Central memory CD8-positive, alpha-beta T cell (primary cell): ENCODE measurements at places on chromosomes 4 and X.

GRCh38 chr4:57109847-57110639 lies at the start of gene IGFBP7:
TSS of gene IGFBP7 (minus strand) at chr4:57110385. CDS start at chr4:57110351, 34 bp downstream.
- no peak for DNase-seq

- DNase-seq: no peak
These were observed 10.2 kb downstream of the NAT8L start for GRCh38 chr4:2069161-2069971.

DNA sequence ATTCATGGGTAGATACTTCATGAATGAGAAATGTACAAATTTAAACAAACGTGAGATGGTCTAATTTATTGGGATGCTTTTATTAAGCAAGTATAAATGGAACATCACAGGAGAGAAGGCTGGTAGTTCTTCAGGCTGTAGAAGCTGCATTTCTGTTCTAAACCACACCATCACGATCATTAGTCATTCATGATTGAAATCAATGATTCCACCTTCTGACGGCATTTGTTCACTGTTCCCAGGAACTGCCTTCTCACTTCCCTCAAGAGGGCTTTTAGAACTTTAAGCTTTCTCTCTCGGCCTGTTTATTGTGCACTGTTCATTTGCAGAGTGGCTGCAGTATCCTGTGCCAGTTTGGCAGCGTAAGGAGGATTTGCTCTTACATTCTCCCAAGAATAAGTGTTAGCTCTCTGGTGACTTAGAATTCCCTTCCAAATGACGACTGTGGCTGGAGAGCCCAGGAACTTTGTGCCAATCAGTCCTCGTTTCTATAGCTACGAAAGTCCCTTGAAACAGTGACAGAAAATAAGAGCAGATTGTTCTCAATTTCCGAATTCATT lies 54.7 kb downstream of the MFAP3L start:
- no peak for DNase-seq

GRCh38 chrX:152588206-152588605 lies 49.5 kb upstream of the GABRQ start:
- no peak for DNase-seq

DNA sequence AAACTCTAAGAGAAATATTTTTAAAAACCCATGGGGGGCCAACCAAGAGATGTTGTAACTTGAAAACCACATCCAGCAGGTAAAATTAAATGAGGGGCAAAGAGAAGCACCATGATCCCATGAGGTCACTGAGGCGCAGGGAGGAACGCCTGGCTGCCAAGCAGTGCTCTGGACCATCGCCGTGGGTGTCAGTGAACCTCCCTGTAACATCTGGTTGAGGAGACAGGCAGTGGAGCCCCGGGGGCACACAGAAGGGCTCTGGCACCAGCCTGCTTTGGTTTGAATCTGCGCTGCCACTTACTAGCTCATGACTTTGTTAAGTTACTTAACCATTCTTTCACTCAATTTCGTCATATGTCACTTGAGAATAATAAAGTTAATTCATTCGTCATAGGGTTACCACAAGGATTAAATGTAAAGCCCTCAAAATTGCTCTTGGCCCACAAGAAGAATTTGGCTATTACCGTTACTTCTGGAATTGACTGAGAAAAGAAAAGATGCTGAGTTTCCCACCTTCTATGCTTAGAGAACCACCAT lies 41.6 kb upstream of the SLC25A4 start:
- DNase-seq: no peak

GRCh38 chrX:69028006-69028760 lies 137.1 kb downstream of the PJA1 start:
- no peak for DNase-seq

DNA sequence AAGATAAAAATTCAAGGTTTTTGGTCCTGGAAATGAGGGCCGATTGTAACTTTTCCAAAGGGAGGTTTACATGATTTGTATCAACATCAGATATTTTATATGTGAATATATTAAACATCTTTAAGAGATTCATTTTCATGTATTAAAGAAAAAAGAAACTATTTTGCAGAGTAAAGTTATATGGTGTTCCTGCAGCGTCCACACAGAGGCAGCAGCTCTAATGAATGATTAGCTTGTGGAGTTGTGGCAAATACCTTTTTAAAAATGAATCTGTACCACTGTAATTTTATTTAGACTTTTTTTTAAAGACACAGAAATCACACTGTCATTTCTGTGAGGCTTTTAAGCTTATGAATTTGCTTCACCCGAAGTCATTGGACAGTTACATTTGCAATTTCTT lies 25.6 kb upstream of the FHDC1 start:
- DNase-seq: no peak

- no peak for DNase-seq
These were observed 4.5 kb upstream of the CXCL9 start for GRCh38 chr4:76011700-76012387.

DNA sequence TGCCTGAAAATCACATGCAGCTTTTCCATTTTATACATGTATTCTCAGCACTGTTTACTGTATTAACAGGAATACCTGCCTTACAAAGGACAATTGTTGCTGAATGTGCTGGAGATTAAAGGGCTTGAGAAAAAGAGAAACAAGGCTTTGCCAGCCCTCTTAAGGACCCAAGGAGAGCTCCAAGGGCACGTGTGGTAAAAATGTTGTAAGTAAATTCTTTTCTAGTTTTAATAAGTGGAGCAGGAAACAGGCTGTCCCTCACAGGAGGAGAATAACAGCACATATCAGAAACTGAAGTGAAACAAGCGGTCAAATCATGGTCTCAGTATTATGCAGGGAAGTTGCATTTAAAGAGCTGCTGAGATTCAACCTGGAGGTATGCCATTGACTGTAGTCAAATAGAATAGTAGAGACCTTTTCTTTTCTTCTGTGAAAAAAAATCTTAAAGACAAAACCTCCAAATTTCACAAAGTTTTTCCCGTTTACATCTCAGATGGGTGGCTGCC lies 18.5 kb downstream of the IGFBP7 start:
- DNase-seq: no peak

DNA sequence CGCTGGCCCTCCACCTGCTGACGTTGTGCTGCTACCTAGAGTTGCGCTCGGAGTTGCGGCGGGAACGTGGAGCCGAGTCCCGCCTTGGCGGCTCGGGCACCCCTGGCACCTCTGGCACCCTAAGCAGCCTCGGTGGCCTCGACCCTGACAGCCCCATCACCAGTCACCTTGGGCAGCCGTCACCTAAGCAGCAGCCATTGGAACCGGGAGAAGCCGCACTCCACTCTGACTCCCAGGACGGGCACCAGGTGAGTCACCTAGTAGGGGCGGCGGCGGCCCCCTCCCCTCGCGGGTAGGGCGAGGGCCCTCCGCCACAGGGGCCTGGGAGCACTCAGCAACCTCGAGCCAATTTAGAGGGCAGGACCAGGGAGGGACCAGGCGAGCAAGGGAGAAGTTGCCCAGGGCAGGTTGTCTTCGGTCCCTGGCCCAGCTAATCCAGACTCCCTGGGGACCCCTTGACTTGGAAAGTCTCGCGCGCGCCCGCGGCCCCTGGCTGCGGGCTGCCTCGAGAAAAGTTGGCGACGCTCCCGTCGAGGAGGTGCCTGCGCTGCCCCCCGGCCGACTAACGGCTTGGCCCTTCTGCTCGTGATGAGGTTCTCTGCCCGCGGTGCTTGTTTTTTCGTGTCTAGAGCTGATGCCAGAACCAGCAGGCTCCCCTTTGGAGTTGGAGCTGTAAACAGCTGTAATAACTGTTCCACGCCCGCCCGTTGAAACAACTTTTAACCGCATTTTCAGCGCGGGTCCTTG lies 717 bp downstream of the EDA start:
- no peak for DNase-seq

DNA sequence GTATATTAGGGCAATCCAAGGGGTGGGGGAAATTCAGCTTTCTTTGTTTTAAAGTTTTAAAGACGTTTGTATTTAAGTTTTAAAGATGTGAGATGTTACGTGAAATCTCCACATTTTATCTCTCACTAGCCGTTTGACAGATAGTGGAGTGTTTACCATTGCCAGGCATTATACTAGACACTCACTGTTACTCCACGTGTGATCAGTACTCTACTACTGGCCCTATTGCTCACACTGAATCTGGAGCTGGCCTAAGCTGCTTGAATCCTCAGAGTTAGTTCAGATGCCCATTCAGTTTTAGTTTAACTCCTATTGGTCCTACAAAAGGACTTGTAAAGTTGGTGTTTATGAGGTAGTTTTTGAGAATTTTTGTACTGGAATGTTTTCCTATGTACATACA lies 4.5 kb downstream of the ADAD1 start:
- DNase-seq: no peak

- no peak for DNase-seq
These were observed at the start of gene SMIM10 for GRCh38 chrX:134990801-134991481. TSS of gene SMIM10 (plus strand) at chrX:134990991. CDS start at chrX:134991096, 105 bp downstream.

GRCh38 chrX:42000836-42001235 lies 77.5 kb upstream of the CASK start:
- DNase-seq: no peak

GRCh38 chr4:139740531-139741041 lies 75.0 kb downstream of the MGST2 start:
- DNase-seq: no peak

DNA sequence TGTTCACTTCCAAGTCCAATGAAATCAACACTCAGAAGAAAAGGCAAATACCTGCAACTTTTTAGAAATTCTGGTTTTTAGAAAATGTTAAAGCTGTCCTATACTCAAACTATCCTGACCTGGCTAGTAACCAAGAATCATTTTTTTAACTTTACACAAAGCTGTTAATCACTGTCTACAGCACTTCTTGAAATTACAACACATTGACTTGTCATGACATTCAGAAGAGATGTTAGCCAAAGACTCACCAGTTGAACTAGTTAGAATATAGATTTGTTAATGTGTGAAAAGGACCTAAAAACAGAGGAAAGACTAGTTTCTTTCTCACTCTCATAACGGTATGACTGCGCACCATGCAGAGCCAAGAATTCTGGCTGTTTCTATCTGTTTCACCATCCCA lies 98.8 kb downstream of the COX18 start:
- DNase-seq: no peak

GRCh38 chr4:6184169-6184568 lies 16.2 kb downstream of the JAKMIP1 start:
- no peak for DNase-seq

DNA sequence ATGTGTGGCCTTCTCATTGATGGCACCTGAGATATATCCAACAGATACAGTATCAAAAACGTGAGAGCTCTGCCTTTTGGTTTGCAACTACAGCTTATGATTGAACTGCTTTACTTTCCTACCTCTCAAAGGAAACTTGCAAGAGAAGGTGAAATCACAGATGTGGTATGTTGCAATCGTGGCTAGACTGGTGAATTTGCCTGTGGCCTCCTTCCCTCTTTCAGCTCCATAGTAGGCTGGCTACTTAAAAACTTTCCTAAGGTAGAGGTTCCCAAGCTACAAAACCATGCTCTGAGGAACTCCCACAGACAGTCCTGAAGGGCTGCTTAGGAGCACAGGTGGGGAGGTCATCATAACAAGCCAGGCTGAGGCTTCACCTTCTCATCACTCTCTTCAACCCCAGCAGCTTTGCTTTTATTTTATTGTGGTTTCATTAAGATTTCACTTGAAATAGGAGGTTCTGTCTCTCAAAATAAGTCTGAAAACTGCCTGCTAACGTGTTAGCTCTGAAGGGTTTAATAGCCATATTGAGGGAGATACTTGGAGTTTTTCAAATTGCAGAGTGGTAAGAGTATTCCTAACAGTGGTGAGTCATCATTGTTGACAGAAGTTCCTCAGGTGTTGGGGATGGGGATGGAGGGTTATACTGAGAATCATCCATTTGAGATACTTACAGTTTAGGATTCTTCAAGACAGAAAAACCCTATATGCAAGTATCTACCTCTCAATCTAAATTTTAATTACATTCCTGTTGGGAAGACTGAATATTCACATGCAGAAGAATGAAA lies 93.5 kb upstream of the UCP1 start:
- no peak for DNase-seq

DNA sequence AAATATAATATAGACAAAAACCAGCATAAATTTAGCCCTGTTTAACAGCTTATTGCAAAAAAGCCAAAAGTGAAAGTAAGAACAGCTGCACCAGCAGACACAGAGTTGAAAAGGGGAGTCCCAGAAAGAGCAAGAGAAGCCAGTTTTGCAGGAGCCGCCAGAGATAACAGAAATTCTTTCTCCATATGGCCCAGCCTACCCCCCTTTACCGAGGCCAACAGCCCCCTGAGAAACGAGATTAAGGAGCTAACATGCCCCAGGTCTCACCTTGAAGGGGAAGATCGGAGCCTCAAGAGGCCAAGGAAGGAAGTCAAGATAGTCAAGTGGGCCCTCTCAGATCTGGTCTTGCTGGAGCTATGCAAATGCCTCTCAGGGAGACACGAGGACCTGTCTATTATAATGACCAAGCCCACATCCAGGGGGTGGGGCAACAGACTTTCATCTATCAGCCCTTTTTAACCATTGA lies 4.8 kb downstream of the ACOX3 start:
- no peak for DNase-seq

DNA sequence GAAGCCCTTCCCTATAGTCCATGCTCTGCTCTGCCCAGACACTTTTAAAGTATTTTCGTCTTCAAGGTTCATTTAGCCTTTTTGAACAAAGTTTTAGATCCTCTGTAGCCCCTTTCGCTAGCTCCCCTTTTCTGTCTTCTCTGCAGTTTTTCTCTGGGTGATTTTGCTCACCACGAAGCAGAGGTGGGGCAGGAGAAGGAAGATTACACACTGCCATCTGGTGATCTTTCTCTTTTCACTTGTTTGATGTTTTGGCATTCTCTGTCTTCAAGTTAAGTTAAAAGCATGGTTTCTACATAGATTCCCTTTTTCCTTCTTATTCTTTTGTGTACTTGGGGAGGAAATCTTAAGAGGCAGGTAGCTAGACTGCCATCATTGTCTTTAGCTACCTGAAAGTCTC lies 43.9 kb downstream of the CC2D2A start:
- DNase-seq: no peak

DNA sequence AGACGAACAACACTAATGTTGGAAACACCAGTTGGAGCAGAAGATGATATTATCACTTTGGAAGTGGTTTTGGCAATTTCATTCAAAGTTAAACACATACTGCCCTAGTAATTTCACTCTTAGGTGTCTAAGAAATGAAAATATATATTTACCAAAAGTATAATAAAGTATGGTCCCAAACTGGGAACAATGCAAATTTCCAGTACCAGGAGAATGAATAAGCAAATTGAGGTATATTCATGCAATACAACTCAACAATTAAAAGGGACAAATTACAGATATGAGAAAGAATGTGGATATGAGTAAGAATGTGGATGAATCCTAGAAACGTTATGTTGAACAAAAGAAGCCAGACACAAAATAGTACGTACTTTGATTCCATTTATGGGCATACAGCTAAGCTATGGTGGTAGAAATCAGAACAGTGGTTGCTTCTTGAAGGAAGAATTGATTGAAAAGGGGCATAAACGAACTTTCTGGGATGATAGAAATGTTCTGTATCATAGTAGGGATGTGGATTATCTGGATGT lies 10.0 kb downstream of the ELMOD2 start:
- DNase-seq: no peak

GRCh38 chr4:40170588-40170987 lies 26.2 kb upstream of the RHOH start:
- DNase-seq: no peak

- no peak for DNase-seq
These were observed 219.7 kb downstream of the DCLK2 start for GRCh38 chr4:150297861-150298474.

GRCh38 chr4:87853108-87853507 lies 20.3 kb downstream of the MEPE start:
- no peak for DNase-seq

- DNase-seq: no peak
These were observed 218.5 kb downstream of the COL25A1 start for GRCh38 chr4:109083911-109084310.
